H7 (cell line): ENCODE measurements at places on chromosomes 5 and 9. TPM values are rescaled to one million over a fixed set of nuclear protein-coding genes. Genes with fewer than 3 reads are reported as not detected.

PTGES gene
- 0.69 and 1.2 TPM in 2 replicates for total RNA-seq

PAM gene
- 33.7 and 33.9 TPM in 2 replicates for total RNA-seq

RABGAP1 gene
- total RNA-seq = 15.6 and 28.1 TPM in 2 replicates

CDH18 gene
- total RNA-seq = 0.10 TPM in 1 of 2 replicates, not detected in the other

RANBP3L gene
- total RNA-seq = not detected in 2 replicates

POU5F2 gene
- total RNA-seq = 0.03 and 0.22 TPM in 2 replicates

OTULINL gene
- total RNA-seq = 2.7 and 3.3 TPM in 2 replicates

DNA sequence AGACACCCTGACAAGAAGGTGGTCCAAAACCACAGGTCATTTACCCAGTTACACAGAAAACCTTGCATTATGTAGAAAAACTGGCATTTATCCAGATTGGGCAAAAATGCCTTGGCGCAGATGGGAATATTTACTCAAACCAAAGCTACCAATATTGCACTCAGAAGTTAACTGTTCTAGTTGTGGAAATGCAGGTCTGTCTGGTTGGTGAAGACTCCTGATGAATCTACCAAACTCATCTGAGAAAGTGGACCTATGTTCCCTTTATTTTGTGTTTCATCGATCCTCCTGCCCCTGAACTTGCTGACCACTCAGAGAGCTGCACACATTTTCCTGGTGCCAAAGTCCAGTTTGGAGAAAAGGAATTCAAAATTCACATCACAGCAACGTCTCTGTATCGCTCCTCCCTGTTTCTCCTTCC is 85.2 kb upstream of the ALDH1A1 start:
- no peak for DNase-seq

GRCh38 chr5:1089146-1089545 is 22.7 kb downstream of the SLC12A7 start:
- DNase-seq = no peak

- no peak for DNase-seq
Measured at GRCh38 chr9:37942621-37943344, 38.9 kb upstream of the SLC25A51 start.

GRCh38 chr5:51465165-51465564 is 81.9 kb downstream of the ISL1 start:
- no peak for DNase-seq

DNA sequence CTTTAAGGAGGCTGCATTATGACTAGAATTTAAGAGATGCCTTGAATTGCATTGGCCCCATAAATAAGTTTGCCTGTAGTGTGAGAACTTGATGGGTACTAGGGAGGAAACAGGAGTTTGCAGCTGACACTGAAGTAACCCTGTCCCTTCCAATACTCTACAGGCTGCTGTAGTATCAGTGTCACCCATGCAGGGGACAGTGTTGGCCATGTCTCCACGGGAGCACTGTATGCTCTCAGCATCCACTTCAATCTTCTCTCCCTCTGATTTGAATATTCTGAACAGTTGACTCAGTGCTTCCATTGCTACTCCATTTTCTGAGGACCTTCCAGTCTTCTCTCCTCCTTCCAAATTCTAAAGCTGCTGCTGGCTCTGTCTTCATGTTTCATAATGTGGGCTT is 11.4 kb upstream of the IFNA14 start:
- DNase-seq = no peak

- no peak for DNase-seq
Measured at GRCh38 chr9:113898596-113898995, 22.5 kb downstream of the ZNF618 start.

DNA sequence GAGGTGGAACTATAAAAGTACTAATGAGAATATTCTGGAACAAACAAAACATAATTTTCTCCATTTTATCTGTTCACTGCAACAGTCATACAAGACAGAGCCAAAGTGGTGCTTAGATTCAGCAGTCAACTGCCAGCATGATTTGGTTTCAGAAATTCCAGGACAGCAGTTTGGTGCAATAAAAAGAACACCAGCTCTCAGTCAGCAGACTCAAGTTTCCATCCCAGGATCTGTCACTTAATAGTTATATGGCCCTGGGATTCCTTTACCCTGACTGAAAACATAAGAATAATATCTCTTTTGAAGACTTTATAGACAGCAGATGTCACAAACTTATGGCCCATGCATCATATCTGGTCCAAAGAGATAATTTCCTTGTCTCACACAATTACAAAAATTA is 92.8 kb upstream of the RASEF start:
- DNase-seq = no peak

DNA sequence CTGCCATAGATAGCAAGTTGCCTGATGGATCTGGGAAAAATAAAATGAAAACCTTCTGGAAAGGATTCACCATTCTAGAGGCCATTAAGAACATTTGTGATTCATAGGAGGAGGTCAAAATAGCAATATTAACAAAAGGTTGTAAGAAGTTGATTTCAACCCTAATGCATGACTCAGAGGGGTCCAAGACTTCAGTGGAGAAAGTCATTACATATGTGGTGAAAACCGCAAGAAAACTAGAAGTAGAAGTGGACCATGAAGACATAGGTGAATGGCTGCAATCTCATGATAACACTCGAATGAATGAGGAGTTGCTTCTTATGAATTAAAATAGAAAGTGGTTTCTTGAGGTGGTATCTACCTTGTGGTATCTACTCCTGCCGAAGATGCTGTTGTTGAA is 86.6 kb downstream of the GABRA1 start:
- no peak for DNase-seq

GRCh38 chr5:10199692-10200091 is 50.0 kb downstream of the ATPSCKMT start:
- no peak for DNase-seq

DNA sequence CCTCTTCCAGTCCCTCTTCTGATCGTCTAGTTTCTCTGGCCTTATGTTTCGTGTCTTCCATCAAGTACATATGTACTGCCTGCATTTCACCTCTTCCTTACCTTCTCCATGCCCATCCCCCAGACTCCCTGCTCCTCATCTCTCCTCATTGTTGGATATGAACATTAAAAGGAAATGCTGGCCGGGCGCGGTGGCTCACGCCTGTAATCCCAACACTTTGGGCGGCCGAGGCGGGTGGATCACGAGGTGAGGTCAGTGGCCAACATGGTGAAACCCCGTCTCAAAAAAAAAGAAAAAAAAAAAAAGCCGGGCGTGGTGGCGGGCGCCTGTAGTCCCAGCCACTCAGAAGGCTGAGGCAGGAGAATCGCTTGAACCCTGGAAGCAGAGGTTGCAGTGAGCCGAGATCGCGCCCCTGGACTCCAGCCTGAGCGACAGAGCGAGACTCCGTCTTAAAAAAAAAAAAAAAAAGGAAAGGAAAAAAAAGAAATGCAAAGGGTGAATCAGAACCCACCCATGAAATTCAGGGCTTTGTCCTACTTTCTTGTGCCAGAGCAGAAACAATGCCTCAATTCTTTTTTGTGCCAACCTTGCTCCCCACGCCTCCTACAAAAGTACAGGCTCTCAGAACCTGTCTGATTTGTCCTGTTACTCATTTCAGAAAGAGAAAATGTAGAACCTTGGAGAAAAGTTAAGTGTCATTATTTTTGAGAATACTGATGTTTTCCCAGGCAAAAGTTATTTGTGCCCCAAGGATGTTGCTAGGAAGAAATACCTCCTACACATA is 1.5 kb upstream of the ZFR start:
- no peak for DNase-seq

- no peak for DNase-seq
Measured at GRCh38 chr5:172568308-172568910, 72.7 kb upstream of the NEURL1B start.

DNA sequence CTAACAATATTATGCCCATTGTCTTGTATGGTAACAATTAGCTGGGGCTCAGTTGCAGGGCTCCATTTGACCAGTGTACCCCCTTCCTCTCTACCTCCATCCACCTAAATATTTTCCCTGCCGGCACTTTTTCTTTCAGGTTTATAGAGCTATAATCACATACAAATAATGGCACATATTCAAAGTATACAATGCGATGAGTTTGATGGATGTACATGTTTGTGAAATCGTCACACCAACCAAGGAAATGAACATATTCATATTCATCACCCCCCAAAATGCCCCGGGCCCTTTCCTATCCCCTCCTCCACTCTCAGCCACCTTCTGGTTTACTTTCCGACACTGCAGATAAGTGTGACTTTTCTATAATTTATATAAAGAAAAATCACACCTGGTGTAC is 351.5 kb downstream of the GADD45G start:
- no peak for DNase-seq

GRCh38 chr9:103362986-103363385 is 367.9 kb downstream of the CYLC2 start:
- DNase-seq = no peak

DNA sequence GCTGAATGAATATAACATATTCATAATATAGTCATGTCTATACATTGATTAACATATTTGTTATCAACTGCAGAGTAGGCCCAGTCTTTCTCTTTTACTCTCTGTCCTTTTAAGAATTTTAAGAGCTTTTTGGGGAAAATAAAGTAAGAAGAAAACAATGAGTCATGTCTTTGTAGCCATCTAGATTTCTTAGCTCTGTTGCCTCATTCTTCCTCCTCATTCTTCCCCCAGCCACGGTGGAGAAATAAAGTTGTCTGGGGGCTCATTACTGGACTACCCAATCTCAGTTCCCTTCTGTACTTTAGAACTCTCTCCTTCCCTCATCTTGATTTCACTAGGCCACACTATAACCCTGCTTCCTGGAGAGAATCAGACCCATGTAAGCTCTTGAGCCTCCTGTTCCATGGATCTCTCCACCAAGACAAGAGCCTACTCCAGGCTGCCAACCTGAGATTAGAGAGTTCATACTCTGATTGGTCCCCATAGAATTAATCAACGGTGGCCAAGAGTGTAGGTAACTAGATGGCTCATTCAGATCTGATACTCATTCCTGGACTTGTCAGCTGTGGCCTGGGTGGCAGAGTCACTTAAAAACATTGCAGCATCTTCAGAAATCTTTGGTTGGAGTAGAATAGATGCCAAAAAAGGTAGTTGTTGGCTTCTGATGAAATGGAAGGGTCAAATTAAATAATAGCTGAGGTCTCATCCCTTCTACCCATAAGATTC is 44.2 kb downstream of the ITGA1 start:
- no peak for DNase-seq

DNA sequence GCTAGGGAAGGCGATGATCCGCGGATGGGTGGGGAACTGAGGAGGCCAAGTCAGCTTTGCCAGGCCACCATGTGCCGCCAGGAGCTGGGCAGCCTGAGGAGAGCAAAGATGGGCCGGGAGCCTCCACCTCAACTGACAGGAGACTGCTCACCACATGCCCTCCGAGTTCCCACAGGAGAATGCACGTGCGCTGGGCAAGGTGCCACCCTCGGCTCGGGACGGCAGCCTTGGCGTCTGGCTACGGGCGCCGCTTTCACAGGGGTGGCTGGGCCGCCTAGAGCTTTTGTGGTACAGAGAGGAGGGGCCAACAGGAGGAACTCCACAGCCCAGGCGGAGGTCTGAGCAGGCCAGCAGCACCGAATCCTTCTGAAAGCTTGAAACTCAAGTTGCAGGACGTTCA is 5.3 kb upstream of the TBC1D9B start:
- no peak for DNase-seq

DNA sequence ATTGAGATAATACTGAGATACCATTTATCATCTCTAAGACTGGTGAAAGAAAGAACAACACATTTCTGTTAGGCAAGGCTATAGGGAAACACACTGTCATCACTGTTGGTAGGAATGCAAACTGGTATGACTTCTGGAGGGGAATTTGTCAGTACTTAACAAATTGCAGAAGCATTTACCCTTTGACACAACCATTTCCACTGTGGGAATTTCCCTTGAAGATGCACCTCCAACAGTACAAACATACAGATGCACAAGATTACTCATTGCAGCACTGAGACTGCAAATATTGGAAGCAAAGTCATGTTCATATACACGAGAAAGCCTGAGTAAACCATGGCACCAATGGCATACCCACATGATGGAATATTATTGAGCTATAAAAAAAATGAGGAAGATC is 17.6 kb downstream of the GM2A start:
- no peak for DNase-seq
